Activated naive CD8-positive, alpha-beta T cell treated with anti-CD3 and anti-CD28 coated beads, Interleukin-2, amount 10 ng/mL, durations not matched to agents 7 days and 5 days (primary cell): ENCODE measurements at places on chromosomes 2 and 18. TPM values are rescaled to one million over a fixed set of nuclear protein-coding genes. Genes with fewer than 3 reads are reported as not detected.

GRCh38 chr2:234840336-234840735, 111.5 kb upstream of the SH3BP4 start:
- peaks cover 2% of the 10 kb centered on the region for H3K27me3 ChIP-seq
- H3K4me3 ChIP-seq, result no peak overlapping the region

GRCh38 chr18:26710470-26711096, 154.9 kb downstream of the AQP4 start:
- H3K4me1 ChIP-seq, result peaks cover 11% of the 10 kb centered on the region
- no peak overlapping the region for H3K27ac ChIP-seq
- H3K27me3 ChIP-seq, result peaks cover 16% of the 10 kb centered on the region

DNA sequence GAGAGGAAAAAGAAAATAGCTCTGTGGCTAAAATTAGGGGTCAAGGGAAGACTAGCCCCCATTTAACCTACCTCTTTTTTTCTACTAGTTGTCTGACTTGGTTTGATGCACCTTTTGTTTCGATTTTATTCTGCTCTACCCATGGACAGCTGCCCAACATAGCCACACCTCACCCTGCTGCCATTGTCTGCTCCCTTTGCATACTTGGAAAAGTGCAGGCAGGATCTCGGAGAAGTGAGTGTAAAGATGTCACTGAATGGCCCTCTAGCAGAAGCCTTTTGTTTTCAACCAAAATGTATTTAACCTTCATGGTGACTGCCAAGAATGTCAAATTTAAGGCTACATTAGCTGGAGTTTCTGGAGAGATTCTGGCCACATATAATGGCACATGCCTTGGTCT, 62.9 kb downstream of the SETBP1 start:
- no peaks in the 10 kb centered on the region for H3K4me1 ChIP-seq
- DNase-seq, result no peak
- no peak overlapping the region for H3K4me3 ChIP-seq
- H3K36me3 ChIP-seq, result peaks cover 1% of the 10 kb centered on the region

DNA sequence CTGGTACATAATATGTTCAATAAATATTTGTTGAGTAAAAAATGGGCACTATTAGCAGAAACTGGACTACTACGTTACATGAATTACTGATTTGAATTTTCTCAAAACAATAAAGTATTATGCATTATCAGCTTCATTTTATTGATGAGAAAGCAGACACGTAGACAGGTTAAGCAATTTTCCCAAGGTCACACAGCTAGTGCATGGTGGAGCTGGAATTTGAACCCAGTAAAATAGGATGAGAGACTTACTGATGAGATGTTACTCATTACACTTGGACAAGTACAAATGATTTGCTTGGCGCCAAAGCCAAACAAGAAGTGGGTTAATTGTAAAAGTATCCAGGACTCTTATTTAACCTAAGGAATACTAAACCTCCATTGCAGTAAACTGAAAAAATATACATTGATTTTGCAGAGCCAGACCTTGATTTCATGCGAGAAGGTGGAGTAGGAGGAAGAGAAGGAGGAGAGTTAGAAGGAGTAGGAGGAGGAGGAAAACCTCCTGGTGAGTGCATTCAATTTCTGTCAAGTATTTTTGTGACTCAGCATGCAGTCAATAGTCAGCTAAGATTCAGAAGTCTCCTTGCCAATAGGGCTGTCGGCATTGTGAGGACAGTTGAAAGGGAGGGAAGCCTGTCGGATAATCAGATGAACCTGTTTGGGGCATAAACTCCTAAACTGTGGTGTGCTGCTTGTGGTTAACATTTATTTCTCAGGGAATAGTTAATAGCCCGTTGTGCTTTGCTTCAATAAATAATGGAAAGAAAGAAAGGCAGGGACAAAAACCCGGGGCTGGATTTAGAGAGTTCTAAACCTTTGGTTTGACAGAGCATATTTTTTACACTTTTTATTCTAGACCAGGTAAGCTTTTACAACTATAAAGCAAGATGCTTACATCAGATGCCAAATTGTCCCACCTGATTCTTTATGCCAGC, 77.0 kb upstream of the TACR1 start:
- H3K36me3 ChIP-seq, result no peaks in the 10 kb centered on the region
- no peak overlapping the region for H3K4me3 ChIP-seq
- no peak for DNase-seq
- H3K27ac ChIP-seq, result no peak overlapping the region
- no peaks in the 10 kb centered on the region for H3K4me1 ChIP-seq
- no peaks in the 10 kb centered on the region for H3K27me3 ChIP-seq

- H3K27me3 ChIP-seq, result no peaks in the 10 kb centered on the region
- H3K27ac ChIP-seq, result no peak overlapping the region
- H3K4me1 ChIP-seq, result peaks cover 12% of the 10 kb centered on the region
- peaks cover 16% of the 10 kb centered on the region for H3K36me3 ChIP-seq
Observed at GRCh38 chr2:62806231-62806630, 100.7 kb downstream of the EHBP1 start.

GRCh38 chr2:238261718-238262375, 22.0 kb upstream of the HES6 start:
- no peak overlapping the region for H3K4me3 ChIP-seq
- H3K36me3 ChIP-seq, result peaks cover 2% of the 10 kb centered on the region
- H3K27me3 ChIP-seq, result no peaks in the 10 kb centered on the region
- peaks cover 5% of the 10 kb centered on the region for H3K4me1 ChIP-seq
- no peak overlapping the region for H3K27ac ChIP-seq
- DNase-seq, result no peak

GRCh38 chr18:41569867-41570266, 385.2 kb upstream of the PIK3C3 start:
- no peaks in the 10 kb centered on the region for H3K4me1 ChIP-seq
- H3K36me3 ChIP-seq, result no peaks in the 10 kb centered on the region
- H3K27ac ChIP-seq, result no peak overlapping the region
- no peak overlapping the region for H3K4me3 ChIP-seq

DNA sequence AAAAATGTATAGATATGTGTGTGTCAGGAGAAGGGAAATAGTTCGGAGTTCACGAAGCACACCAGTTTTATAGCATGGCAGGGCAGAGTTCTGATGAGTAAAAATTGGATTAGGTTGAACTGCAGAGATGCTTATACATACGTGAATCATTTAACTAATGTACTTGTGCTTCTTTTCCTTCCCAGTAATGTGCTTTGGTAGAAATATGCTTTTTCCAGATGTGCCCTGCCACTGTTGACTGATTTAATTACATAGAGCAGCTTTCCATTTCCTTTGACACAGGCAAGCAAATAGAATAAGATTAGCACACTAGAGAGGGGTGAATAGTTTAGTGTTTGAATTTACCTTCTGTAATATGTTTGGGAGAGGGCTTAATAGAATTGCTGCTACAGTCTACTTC, 28.9 kb upstream of the ARMC9 start:
- H3K4me1 ChIP-seq, result no peaks in the 10 kb centered on the region
- peaks cover 35% of the 10 kb centered on the region for H3K36me3 ChIP-seq
- H3K27ac ChIP-seq, result no peak overlapping the region
- no peak for DNase-seq
- no peak overlapping the region for H3K4me3 ChIP-seq
- no peaks in the 10 kb centered on the region for H3K27me3 ChIP-seq

GRCh38 chr2:100773538-100773937, 46.4 kb upstream of the NPAS2 start:
- no peaks in the 10 kb centered on the region for H3K4me1 ChIP-seq
- no peak for DNase-seq
- no peaks in the 10 kb centered on the region for H3K27me3 ChIP-seq
- no peak overlapping the region for H3K4me3 ChIP-seq

GRCh38 chr2:54871457-54872107, 148.1 kb downstream of the EML6 start:
- no peak overlapping the region for H3K27ac ChIP-seq
- DNase-seq, result no peak
- no peak overlapping the region for H3K4me3 ChIP-seq
- H3K27me3 ChIP-seq, result no peaks in the 10 kb centered on the region
- peaks cover 13% of the 10 kb centered on the region for H3K4me1 ChIP-seq
- H3K36me3 ChIP-seq, result no peaks in the 10 kb centered on the region

- no peaks in the 10 kb centered on the region for H3K27me3 ChIP-seq
- H3K36me3 ChIP-seq, result no peaks in the 10 kb centered on the region
- peaks cover under 1% of the 10 kb centered on the region for H3K4me1 ChIP-seq
Observed at GRCh38 chr2:75079575-75079974, 119.7 kb downstream of the TACR1 start.

- no peak overlapping the region for H3K27ac ChIP-seq
- H3K27me3 ChIP-seq, result peaks cover 2% of the 10 kb centered on the region
- H3K36me3 ChIP-seq, result no peaks in the 10 kb centered on the region
- DNase-seq, result no peak
- no peaks in the 10 kb centered on the region for H3K4me1 ChIP-seq
Observed at GRCh38 chr2:209499069-209499468, 75.2 kb downstream of the MAP2 start.

DNA sequence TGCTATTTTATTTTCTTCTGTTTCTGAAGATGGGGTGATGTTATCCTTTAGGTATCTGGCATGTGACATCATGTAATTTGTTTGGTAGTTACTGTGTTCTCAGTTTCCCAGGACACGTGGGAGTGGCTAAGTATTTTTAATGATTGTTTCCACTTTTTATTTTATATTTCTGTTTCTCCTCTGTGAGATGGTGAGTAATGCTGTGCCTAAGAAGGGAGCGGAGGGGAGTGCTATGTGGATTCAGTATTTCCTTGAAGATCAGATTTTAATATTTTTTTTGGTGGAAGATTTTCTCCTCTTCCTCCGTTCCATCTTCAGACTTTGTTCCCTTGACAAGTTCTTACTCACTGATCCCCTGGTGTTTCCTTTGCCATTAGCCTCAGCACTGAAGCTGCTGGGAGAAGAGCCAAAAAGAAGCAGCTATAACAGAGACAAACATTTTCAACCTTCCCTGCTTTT, 180.0 kb upstream of the MMADHC start:
- no peak for DNase-seq
- no peak overlapping the region for H3K4me3 ChIP-seq
- H3K27me3 ChIP-seq, result no peaks in the 10 kb centered on the region
- no peak overlapping the region for H3K27ac ChIP-seq
- H3K4me1 ChIP-seq, result no peaks in the 10 kb centered on the region

GRCh38 chr2:112087346-112088020, 32.4 kb downstream of the TMEM87B start:
- no peak for DNase-seq
- H3K4me3 ChIP-seq, result no peak overlapping the region
- peaks cover 69% of the 10 kb centered on the region for H3K36me3 ChIP-seq
- H3K27me3 ChIP-seq, result no peaks in the 10 kb centered on the region
- peaks cover 13% of the 10 kb centered on the region for H3K4me1 ChIP-seq
- peak overlapping the region; percentile 26 for H3K27ac ChIP-seq

DNA sequence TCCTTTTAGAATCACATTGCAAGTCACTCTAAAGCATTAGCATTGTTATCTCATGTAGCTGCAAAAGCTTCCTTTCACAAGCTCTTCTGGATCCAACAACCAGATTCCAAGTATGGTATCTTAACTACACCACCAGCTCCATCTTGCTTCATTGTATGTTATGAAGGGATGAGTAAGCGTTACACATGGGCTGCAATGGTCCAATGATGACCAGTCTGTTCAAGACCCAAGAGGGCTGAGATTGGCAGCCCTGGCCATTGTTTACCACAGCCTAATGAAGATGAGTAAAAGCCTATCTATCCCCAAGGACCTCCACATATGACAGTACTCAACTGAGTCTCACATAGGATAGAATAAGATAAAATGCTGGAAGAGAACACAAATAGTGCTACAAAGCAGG, 6.3 kb downstream of the CFLAR start:
- peaks cover 16% of the 10 kb centered on the region for H3K36me3 ChIP-seq
- peaks cover 58% of the 10 kb centered on the region for H3K4me1 ChIP-seq
- no peaks in the 10 kb centered on the region for H3K27me3 ChIP-seq
- no peak for DNase-seq
- H3K27ac ChIP-seq, result peak overlapping the region; percentile 77

Gene GPR39
- not detected for total RNA-seq

Gene HNMT
- total RNA-seq, result 0.57 TPM

Gene ARHGAP28
- total RNA-seq, result not detected

Gene TM4SF20
- total RNA-seq, result not detected

Gene FOXI3
- not detected for total RNA-seq
